ENCODE measurements at places on chromosomes 7 and 10. TPM values are rescaled to one million over a fixed set of nuclear protein-coding genes. Genes with fewer than 3 reads are reported as not detected.

ZNF853 gene
- total RNA-seq = 0.21 TPM

WDFY4 gene
- 10.2 TPM for total RNA-seq

UCN3 gene
- total RNA-seq = not detected

GPR26 gene
- total RNA-seq = not detected

DNA sequence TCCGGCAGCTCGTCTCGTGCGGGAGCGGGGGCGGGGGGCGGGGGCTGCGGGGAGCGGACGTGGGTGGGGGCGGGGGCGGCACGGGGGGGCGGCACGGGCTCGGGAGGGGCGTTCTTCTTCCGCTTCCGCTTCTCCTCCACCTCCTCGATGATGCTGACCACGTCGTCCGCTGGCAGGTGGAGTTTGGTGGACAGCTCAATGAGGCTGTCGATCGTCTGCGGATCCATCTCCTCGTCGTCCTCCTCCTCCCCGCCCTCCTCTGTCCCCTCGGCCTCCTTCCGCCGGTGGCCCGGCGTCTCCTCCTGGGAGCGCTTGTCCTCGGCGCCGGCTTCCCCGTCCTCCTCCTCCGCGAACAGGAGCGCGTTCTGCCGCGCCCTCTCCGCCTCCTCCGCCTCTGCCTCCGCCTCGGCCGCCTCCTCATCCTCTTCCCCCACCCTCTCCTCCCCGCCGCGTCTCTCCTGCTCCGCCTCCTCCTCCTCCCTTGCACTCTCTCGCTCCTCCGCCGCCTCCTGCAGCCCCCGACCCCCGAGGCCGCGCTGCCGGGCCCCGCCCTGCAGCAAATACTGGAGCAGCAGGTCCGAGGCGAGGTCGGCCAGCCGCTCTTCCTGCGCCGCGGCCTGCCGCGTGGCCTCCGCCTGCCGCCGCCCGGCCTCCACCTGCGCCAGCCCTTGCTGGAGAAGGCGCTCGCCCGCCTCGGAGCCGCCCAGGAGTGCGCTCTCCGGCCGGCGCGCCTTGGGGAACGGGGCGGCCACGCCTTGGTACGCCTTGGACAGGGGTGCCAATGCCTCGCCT lies 1.9 kb downstream of the VGF start:
- H3K36me3 ChIP-seq = no peaks in the 10 kb centered on the region
- H3K27ac ChIP-seq = no peak overlapping the region
- peaks cover 45% of the 10 kb centered on the region for H3K27me3 ChIP-seq
- DNase-seq = no peak
- H3K4me3 ChIP-seq = no peak overlapping the region
- H3K4me1 ChIP-seq = peaks cover 16% of the 10 kb centered on the region

DNA sequence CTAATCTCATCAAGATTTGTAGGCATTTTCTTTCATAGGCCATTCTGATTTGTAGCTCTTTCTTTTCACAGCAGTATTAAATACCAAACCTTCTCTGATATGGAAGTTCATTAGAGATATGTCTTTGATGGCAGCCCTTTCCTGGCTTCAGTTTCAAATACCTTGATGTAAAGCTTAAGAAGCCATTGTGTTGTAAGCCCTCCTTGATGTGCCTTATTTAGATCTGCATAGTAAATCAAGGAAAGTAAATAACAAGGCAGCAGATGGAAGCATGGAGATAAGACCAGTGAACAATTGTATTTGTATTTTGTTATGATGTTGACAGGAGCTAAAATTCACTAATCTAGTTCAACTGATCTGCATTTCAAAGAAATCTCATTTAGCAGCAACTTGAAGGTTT lies 234.9 kb upstream of the PPP1R3A start:
- H3K4me3 ChIP-seq = no peak overlapping the region
- H3K27me3 ChIP-seq = no peaks in the 10 kb centered on the region
- no peaks in the 10 kb centered on the region for H3K36me3 ChIP-seq

DNA sequence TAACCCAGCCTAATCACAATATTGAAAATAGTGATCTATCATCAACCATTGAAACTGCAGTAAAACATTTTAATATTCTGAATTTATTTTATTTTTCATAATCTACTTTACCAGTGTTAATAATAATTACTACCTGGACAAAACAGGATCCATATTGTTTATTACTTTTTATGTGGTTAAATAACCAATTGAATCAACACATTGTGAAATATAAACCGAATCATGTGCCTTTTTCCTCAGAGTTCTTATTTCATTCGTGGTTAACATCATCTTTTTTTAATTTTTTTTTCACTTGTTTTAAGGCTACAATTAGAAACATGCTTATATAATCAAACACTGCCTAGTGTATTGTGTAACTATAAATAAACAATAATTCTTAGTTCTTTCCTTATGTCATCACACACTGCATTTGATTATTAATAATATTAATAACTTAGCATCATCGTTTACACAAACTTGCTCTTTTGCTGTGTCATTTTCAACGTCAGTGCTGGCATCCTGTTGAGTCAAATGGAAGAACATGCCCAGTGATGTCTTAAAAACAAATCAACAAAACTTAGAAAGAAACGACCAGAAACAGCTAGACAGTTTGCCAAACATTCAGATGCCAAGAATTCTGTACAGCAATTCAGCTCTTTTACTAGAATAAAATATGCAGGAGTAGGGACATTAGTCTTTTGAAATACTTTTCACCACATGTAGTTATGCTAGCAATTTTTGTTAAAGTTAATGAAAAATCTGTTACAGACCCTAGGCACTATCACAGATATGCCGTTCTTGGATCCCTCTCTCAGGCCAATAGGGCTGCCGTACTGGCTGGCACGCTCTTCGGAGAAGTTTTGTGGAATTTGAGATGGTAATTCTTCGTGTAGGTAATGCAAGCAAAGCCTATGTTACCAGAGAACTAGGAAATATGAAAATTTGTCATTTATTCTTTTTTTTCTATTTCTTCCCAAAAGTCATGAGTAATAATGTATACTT lies 330.4 kb upstream of the SEMA3A start:
- peaks cover 13% of the 10 kb centered on the region for H3K4me1 ChIP-seq
- no peaks in the 10 kb centered on the region for H3K36me3 ChIP-seq
- H3K4me3 ChIP-seq = no peak overlapping the region
- peak; percentile 74 for DNase-seq
- peak overlapping the region; percentile 71 for H3K27ac ChIP-seq

DNA sequence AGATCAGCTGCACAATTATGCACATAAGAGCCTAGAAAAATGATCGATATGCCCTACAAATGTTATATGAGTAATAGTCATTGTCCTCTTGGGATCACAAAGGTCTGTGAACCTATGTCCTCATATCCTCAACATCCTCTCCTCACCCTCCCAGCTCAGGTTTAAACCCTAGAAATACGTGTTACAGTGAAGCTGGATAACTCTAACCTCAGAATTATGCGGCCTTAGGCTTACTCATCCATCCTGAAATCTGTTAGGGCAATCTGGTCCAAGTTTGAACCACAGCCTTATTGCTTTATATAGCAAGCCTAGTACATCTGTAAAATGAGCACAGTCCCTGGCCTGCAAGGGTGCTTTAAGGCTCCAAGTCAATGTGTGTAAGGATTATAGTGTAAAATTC lies 84.2 kb upstream of the FRMD4A start:
- H3K4me3 ChIP-seq = no peak overlapping the region
- peaks cover 18% of the 10 kb centered on the region for H3K27me3 ChIP-seq

GRCh38 chr10:119408072-119408471 lies 134.4 kb downstream of the RGS10 start:
- no peaks in the 10 kb centered on the region for H3K36me3 ChIP-seq
- H3K4me3 ChIP-seq = no peak overlapping the region
- no peak overlapping the region for H3K27ac ChIP-seq
- H3K27me3 ChIP-seq = no peaks in the 10 kb centered on the region
- H3K4me1 ChIP-seq = peaks cover 48% of the 10 kb centered on the region

GRCh38 chr10:69871074-69871473 lies 69.4 kb downstream of the COL13A1 start:
- peaks cover 54% of the 10 kb centered on the region for H3K4me1 ChIP-seq
- no peak for DNase-seq
- no peak overlapping the region for H3K4me3 ChIP-seq
- no peak overlapping the region for H3K27ac ChIP-seq
- no peaks in the 10 kb centered on the region for H3K27me3 ChIP-seq

- H3K27me3 ChIP-seq = no peaks in the 10 kb centered on the region
- peaks cover 19% of the 10 kb centered on the region for H3K4me1 ChIP-seq
- no peaks in the 10 kb centered on the region for H3K36me3 ChIP-seq
These were observed 742 bp downstream of the LMBR1 start for GRCh38 chr7:156892081-156892800.

- H3K4me3 ChIP-seq = no peak overlapping the region
- H3K36me3 ChIP-seq = no peaks in the 10 kb centered on the region
- H3K27me3 ChIP-seq = no peaks in the 10 kb centered on the region
These were observed 239.3 kb upstream of the GRB10 start for GRCh38 chr7:51021906-51022570.

DNA sequence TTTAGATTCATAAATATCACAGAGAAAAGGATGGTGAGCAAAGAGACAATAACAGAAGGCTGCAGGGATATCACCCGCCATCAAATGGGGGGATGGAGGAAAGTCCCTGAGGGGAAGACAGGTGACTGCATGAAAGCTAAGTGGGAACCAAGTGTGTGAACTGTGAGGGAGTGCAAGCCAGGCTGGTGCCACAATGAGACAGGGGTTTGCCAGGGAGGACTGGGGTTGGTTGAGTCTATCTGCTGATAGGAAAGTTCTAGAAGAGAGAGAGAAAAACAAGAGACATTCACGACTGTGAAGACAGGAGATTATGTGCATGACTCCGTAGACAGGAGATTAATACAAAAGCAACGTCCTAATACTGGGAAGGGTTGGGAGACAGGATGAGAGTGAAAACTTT lies 376.4 kb downstream of the PARD3 start:
- DNase-seq = no peak
- H3K27ac ChIP-seq = no peak overlapping the region
- no peak overlapping the region for H3K4me3 ChIP-seq
- peaks cover 7% of the 10 kb centered on the region for H3K4me1 ChIP-seq

GRCh38 chr10:86899132-86899531 lies 58.3 kb downstream of the MMRN2 start:
- no peaks in the 10 kb centered on the region for H3K4me1 ChIP-seq
- H3K27me3 ChIP-seq = peaks cover 47% of the 10 kb centered on the region
- H3K4me3 ChIP-seq = no peak overlapping the region
- no peak for DNase-seq

DNA sequence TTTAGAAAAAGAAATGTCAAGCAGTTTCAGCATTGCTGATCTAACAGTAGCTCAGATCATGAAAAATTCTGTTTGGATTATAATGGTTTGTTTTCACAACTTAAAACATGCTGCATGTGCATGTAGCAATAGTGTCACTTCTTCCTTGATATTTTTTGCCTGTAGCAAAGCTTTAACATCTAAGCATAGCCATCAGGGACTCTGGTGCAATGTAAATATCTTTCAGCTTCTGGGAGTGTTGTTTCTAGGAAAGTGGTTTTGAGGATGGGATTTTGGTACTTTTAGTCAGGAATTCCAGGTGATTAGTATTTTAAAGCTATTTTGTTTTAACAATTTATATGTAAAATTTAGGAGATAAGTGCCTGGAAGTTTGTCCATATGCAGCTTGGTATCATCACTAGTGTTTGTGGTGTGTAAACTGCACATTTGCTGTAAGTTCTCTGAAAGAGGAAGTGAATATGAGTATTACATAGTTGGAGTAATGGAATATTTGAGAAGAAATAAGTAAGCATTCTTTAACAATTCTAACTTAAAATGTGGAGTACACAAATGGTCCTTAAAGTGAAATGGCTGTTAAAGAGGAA lies 1.9 kb downstream of the RSBN1L start:
- DNase-seq = peak; percentile 23
- peaks cover 23% of the 10 kb centered on the region for H3K4me1 ChIP-seq
- H3K36me3 ChIP-seq = no peaks in the 10 kb centered on the region
- H3K27ac ChIP-seq = no peak overlapping the region
- peak overlapping the region; percentile 97 for H3K4me3 ChIP-seq

DNA sequence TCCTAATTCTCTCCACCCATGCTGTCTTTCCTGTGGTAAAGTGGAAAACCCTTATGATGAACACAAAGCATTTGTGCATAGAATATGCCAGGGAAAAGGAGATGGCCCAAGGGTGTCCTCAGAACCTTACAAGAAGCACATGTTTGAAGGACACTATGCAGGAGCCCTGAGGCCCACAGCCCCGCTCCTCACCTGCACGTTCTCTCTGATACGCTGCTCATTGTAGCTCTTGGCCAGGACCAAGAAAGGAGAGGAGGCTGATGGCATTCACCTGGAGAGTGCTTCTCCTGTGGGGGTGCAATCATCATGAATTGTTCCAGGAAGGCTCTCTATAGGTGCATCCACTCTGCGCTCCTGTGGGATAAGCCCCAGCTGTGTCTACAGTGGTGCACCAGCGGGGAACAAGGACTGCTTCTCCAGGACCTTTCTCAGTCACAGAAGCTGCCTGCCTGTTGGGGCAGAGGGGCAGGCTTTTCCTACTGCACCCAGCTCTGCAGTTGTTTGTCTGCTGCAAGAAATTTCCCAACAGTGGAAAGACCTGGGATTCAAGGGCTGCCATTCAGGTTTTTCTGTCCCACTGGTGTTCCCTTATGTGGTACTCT lies 19.9 kb downstream of the AKR1C2 start:
- no peak for DNase-seq
- peaks cover 3% of the 10 kb centered on the region for H3K27me3 ChIP-seq
- H3K36me3 ChIP-seq = no peaks in the 10 kb centered on the region
- H3K4me1 ChIP-seq = peaks cover 3% of the 10 kb centered on the region
- H3K27ac ChIP-seq = no peak overlapping the region

DNA sequence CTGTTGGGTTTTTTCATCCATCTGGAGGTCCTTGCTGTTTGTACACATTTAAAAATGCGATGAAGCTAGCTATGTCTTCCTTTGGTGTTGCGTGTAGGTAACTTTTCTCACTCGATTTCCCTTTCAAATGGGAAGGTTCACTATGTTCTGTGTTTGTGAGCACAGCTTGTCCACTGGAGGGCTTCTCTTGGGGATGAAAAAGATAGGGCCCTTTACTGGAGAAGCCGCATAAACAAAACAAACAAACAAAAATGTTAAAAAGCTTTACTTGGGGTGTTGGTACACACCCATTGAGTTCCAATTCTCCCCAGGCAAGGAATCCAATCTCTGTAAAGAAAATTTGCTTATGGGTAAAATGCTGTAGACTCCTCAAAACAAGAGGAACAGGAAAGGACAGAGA lies 23.4 kb downstream of the CYTH3 start:
- DNase-seq = no peak
- no peak overlapping the region for H3K27ac ChIP-seq
- H3K27me3 ChIP-seq = no peaks in the 10 kb centered on the region
- peaks cover 18% of the 10 kb centered on the region for H3K4me1 ChIP-seq
- no peak overlapping the region for H3K4me3 ChIP-seq

DNA sequence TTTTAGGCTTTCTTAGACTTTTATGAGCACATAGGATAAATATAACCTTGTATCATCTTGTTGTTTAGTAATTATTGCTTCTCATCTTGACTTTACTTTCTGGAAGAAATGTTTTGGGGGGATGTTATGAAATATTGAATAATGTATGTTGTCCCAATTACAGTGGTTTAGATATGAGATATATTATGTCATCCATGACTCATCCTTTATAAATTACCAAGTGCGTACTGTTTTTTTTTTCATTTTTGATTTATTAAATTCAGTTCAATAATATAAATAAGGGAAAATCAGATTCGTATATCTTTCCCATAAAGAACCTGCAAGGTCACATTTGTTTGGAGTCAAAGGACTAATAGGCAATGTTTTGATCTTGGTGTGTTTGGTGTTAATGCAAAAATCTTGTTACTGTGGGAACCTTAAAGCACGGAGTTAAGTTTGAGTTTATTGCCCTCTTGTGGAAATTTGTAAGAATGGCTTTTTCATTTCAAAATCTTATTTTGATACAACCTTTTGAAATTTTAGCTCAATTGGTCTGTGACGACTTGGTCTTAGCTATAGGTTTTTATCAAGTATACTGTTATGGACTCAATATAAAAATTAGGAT lies 108.6 kb downstream of the SRI start:
- no peaks in the 10 kb centered on the region for H3K4me1 ChIP-seq
- H3K27me3 ChIP-seq = no peaks in the 10 kb centered on the region
- DNase-seq = peak; percentile 65
- no peak overlapping the region for H3K4me3 ChIP-seq
- H3K27ac ChIP-seq = no peak overlapping the region
- no peaks in the 10 kb centered on the region for H3K36me3 ChIP-seq

All from endothelial cell of umbilical vein (primary cell).